SW 1271 (cell line): ENCODE measurements at places on chromosomes 7 and 10.

DNA sequence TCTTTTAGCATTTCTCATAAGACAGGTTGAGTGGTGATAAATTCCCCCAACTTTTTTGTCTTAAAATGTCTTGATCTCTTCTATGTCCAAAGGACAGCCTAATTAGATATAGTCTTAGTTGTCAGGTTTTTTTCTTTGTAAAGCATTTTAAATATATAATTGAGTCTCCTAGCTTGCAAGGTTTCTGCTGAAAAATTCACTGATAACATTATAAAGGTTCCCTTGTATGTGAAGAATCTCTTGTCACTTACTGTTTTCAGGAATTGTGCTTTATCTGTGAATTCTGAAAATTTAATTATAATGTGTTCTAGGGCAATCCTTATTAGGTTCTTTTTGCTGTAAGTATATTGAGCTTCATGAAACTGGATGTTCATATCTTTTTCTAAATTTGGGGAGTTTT lies 96.8 kb upstream of the ZNF92 start:
- no peak for DNase-seq

DNA sequence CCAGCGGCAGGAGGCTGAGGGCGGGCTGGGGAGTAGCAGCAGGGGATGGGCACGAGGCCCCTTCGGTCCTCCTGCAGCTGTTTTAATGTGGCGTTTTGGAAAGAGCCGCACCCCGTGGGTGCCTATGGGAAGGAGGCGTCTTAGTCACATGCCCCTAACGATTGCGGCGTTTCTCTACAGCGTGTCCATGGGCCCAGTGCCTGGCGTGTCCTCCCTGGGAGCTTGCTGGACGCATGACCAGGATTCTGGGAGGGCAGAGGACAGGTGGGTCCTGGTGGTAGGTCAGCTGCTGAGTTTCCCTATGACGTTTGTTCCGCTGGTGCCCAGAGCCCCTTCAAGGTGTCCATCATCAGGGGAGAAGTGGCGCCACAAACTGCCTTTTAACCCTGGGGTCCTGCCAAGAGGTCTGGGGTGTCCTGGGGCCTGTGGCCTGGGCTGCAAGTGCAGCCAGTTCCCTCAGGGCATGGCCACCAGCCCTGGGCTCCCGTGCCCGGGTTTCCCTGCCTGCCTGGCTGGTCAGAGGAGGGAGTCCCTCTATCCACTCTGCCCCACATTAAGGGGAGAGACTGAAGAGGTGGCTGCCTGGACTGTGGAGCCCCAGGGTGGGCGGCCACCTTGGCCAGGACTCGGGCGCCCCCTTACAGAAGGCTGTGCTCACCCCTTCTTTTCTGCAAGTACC lies 48.7 kb downstream of the PWWP2B start:
- no peak for DNase-seq

- peak; percentile 63 for DNase-seq
These were observed 16.5 kb downstream of the NPFFR1 start for GRCh38 chr10:70267161-70267933.

DNA sequence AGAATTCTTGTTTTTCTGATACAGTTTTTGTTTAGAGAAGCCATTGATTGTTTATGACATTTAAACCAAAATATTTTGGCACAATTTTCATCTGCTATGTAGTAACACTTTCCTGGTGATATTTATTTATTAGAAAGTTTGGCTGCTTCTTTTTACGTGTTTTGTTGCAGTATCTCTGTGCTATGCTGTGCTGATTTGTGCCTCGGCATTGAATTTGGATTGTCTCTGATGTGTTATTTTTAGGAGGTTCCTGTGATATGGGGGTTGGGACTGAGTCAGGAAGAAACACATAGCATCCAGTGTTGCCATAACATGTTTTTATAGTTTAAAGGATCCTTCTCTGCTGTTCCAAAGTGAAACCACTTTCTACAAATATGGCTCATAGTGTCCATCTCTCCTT lies 1197.7 kb upstream of the LRRN3 start:
- DNase-seq, result no peak

DNA sequence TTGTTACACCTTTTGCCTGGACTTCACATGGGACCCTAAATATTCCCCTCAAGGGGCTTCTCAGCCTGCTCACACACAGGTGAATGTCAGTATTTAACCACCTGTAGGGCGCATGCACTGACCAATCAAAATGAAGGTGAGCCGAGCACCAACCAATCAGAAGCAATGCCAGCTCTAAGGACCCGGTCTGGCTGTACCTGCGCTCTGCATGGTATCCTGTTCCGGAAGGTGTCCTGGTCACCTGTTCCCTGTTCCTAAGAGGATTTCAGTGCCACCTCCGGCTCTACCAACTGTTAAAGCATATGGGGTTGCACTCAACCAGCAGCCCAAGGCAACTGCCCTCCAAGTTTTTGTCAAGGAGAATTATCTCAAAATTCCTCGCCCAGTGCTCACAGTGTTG lies 18.4 kb upstream of the CALN1 start:
- no peak for DNase-seq

DNA sequence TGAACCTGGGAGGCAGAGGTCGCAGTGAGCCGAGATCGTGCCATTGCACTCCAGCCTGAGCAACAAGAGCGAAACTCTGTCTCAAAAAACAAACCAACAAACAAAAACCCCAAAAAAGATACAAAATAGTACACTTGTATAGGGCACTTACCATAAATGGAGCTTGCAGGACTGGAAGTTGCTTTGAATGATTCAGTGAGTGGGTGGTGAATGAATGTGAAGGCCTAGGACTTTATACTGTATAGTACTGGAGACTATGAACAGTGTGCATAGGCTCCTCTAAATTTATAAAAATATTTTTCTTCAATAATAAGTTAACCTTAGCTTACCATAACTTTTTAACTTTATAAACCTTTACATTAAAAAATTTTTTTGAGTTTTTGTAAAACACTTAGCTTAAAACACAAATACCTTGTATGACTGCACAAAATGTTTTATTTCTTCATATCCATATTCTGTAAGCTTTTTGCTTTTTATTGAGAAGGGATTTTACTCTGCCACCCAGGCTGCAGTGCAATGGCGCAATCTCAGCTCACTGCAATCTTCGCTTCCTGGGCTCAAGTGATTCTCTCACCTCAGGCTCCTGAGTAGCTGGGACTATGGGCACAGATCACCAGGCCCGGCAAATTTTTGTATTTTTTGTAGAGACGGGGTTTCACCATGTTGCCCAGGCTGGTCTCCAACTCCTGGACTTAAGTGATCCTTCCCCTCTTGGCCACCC lies 6.9 kb upstream of the H2AZ2 start:
- no peak for DNase-seq

DNA sequence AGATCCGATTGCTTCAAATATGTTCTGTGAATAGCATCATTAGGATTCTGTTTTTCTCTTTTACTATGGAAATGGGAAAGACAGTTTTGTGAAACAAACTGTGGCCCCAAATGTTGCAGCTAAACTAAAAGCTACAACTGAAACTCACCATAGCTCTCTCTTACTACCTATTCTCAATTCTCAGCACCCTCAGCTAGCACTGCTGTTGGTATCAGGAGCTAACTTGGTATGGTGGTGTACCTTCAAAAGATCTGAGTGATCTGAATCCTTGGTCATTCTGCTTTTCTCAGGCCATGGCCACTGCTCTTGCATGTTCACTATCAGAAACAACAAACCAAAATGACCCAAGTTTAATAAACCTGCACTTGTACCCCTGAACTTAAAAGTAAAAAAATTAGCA lies 1208.0 kb downstream of the SORCS1 start:
- no peak for DNase-seq

DNA sequence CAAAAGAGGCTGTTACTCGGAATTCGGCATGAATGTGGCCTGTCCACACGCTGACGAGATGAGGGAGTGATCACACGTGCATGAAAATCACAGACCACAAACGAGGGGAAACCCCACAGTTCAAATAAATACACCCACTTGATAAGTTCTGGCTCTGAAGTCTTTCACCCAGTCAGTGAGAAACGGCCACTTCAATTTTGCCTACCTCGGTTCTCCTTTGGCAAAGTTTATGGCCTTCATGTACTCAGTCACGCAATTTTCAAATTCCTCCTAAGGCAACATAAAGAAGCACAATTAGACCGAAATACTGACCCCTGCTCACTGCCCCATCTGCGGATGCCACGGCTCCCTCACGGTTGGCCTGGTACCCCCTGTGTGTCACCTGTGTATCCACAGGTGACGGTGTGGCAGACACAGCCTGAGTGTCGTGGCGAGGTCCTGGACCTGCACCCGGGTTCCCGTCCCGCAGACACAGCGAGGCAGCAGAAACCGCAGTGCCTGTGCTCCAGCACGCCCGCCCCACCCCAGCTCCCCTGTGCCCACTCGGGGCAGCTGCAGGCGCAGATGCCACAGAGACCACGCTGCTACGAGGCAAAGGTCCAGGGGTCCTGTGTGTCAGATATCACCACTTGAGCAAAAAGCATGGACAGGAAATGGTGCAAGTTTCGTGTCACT lies 1.4 kb downstream of the CFAP46 start:
- no peak for DNase-seq

DNA sequence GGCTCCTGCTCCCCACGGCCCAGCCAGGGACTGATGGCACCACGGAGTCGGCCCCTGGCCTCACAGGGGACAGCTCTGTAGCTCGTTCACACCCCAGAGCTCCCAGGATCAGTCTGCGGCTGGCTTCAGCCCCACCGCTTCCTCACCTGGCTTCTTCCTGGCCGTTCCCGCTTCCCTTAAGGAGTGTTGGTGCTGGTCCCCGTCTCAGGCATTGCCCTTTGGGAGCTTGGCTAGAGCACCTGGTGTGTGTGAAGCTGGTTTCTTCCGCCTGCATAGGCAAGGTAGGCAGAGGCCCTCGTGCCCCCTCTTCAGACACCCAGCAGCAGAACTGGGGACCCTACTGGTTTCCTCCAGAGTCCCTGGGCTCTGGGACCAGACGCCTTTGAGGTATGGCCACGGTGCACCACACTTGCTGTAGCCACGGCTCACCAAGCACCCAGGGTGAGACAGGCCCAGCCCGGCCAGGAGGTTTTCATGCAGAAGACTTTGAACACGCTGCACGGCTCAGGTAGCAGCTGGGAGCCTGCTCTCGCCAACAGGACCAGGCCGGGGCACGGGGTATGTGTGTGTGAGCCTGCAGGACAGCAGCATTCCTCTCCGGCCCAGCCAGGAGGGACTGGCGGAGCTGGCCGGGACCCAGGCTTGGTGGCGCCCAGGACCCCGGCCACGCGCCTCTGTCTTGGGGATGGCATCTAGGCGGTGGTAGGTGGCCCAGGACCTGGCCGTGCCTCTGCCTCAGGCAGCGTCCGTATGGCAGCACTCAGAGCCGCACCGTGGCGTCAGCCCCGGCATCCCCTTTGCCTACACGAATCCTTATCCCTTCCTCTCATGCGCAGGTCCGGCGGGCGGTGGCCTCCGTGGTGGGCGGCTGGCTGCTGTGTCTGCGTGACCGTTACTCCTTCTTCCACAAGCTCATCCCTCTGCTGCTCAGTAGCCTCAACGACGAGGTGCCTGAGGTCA lies 13.2 kb upstream of the PRKAR1B start:
- DNase-seq, result no peak

DNA sequence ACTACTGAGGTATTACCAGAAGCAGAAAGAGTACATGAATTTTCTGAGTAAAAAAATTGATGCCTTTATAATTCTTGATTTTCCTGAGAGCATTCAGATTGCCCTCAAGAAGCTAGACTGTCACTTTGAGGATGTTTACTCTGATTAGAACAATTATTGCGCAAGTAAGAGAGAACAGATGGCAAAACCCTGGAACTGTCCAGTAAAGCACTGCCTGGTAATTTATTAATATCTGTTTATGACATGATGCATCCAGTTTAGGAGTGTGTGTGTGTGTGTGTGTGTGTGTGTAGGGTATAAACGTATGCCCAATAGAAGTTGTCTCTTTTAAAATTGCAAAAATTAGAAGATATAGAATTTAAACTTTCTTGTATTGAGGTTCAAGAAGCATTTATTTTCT lies 379.7 kb downstream of the PHTF2 start:
- no peak for DNase-seq

DNA sequence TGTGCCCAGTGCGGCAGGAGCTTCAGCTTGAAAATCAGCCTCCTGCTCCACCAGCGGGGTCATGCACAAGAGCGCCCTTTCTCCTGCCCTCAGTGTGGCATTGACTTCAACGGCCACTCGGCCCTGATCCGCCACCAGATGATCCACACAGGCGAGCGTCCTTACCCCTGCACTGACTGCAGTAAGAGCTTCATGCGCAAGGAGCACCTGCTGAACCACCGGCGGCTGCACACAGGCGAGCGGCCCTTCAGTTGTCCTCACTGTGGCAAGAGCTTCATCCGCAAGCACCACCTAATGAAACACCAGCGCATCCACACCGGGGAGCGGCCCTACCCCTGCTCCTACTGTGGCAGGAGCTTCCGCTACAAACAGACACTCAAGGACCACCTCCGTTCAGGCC lies 16.1 kb upstream of the ZNF282 start:
- DNase-seq, result no peak

DNA sequence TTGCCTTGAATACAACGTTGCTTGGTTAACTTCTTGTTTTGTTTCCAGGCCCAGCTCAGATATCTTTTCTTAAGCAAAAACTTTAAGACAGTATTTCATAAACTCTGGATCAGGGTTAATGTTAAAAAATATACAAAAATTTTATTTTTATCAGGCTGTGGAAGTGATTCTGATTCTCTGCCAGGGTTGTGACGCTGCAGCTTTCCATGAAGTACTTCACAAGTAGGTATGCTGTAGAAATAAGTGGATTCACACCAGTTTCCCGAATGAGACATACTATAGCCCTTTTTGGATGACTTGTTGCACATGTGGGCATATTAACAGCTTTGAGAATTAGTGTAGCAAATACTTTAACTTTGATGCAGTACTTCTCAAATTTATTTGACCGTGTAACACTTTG lies 70.1 kb downstream of the CDK14 start:
- DNase-seq, result no peak

DNA sequence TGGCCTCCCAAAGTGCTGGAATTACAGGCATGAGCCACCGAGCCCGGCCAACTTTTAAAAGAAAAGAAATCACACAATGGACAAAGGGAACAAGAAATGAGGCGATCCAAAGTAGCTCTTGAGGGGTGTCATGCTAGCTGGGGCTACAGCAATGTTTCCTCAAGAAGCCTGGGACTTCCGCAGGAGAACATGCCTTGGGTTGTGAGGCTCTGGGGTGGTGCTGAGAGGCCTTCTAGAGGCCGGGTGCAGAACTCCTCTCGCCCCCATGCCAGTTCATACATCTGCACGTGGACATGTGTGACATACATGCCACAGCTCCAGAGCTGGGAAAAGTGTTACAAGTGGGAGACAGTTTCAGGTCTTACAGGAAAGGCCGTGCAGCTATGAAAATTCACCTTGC lies 238.2 kb downstream of the SKAP2 start:
- no peak for DNase-seq

DNA sequence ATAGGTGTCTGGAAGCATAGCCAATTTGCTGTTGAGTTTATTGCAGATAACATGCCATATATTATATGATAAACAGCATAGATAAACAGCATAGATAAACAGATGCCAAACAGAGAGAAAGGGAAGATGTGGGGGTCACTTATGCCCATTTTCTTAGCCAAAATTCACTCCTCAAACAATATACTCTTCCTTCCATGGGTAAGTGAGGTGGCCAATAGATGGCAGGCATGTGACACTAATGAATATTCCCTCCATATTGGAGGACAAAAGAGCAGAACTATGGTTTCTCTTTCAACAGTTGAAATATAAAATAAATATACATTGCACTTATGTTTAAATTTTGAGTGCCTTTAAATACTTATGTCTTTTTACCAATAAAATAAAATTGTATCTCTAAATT lies 1212.8 kb downstream of the REEP3 start:
- no peak for DNase-seq

GRCh38 chr10:102261196-102261595 lies 15.9 kb downstream of the GBF1 start:
- no peak for DNase-seq

GRCh38 chr10:121448766-121449421 lies 149.3 kb downstream of the FGFR2 start:
- DNase-seq, result no peak

GRCh38 chr10:26438534-26439341 lies 597 bp downstream of the APBB1IP start:
- DNase-seq, result no peak
